Osteocyte (in vitro differentiated cells): ENCODE measurements at places on chromosomes 12 and 14. TPM values are rescaled to one million over a fixed set of nuclear protein-coding genes. Genes with fewer than 3 reads are reported as not detected.

- no peak overlapping the region for H3K4me3 ChIP-seq
- H3K4me1 ChIP-seq, result peaks cover 23% of the 10 kb centered on the region
- no peak for DNase-seq
- H3K27ac ChIP-seq, result no peak overlapping the region
These were observed 17.9 kb downstream of the PROX2 start for GRCh38 chr14:74858022-74858421.

Gene RFX4
- not detected in 2 replicates for total RNA-seq

Gene TAS2R9
- 0.34 TPM in 1 of 2 replicates, not detected in the other for total RNA-seq

Gene SLCO1C1
- total RNA-seq, result 0.51 and 0.68 TPM in 2 replicates

Gene KHNYN
- 59.9 and 60.9 TPM in 2 replicates for total RNA-seq
